NCI-H2171 (cell line): ENCODE measurements at places on chromosomes 7 and 10.

GRCh38 chr7:158950914-158951635 is 94.7 kb downstream of the DYNC2I1 start:
- DNase-seq, result no peak

- DNase-seq, result no peak
Measured at GRCh38 chr10:118810796-118811505, 56.2 kb upstream of the CACUL1 start.

GRCh38 chr7:119964788-119965542 is 308.0 kb upstream of the KCND2 start:
- no peak for DNase-seq

DNA sequence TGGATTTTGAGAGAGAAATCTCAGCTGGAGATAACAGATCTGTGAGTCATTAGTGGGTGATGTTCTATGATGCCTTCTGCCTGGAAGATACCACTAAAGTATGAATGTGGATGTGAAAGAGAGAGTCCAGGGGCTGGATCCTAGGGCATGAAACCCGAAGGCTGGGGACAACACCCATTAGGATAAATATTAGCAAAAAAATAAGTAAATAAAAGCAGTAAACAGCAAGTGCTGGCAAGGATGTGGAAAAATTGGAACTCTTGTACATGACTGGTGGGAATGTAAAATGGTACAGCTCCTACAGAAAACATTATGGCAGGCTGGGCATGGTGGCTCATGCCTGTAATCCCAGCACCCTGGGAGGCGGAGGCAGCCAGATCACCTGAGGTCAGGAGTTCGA is 16.6 kb upstream of the MGMT start:
- DNase-seq, result no peak

DNA sequence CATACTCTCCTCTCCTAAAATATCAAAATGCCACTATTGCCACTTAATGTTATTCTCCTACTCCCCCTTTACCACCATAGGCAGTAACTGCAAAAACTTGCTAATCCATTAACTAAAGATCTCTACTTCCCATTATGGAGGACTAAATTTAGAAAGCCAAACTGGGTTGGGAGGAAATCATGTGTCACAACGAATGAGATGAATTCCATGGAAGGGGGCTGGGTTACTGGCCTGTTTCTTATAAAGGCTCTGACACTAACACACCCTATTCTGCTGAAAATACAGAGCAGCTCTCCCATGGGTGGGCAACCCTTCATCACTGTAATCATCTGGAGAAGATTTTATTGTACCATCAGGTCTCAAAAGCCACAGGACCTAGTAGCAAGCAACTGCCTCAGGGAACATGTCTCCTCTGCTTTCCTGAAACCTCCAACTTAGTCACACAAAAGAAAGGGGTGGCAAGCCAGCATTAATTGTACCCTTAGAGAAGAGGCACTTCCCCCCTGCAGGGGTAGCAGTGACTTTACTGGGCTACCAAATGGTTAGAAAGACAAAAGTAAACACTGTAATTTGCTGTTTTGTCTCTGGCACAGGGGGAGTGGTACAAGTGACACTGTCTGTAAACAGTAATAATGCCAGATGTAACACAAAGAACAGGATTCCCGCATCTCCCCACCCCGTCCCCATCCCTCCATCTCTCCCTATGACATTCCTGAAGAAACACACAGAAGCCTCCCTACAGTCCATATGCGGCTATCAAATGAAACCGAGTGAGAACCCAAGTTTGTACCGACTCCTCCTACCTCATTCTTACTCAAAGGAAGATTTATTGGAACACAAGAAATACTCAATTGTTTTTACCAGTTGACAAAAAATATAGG is 81.6 kb downstream of the ARMH3 start:
- DNase-seq, result no peak

GRCh38 chr7:155935005-155935557 is 122.8 kb upstream of the SHH start:
- DNase-seq, result no peak

- DNase-seq, result no peak
Measured at GRCh38 chr7:100380196-100380595, 6.9 kb downstream of the PILRA start.

- DNase-seq, result no peak
Measured at GRCh38 chr7:17369691-17370426, 71.4 kb downstream of the AHR start.

GRCh38 chr10:71725998-71726579 is 6.5 kb upstream of the C10orf105 start:
- no peak for DNase-seq

DNA sequence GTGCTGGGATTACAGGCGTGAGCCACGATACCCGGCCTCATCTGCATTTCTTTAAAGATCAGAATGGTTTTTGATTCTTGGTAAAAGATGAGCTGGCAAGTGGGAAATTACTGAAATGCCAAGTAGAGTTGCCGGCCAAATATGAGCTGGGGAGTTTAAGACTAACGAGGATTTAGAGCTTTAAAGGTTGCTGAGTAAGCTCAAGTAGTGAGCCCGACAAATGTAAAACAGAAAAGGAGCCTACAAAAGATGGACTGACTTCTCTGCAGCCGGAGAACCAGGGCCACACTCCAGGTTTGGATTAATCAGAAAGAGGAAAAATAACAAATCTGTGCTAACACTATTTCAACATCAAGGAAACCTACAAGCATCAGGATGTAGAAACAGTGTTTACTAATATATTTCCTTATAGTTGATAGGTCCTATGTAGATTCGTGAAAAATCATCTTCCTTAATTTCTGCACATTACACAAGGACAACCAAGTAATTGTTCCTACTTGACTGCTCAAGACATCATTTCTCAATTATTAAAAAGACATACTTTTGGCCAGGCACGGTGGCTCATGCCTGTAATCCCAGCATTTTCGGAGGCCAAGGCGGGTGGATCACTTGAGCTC is 49.6 kb downstream of the MPP7 start:
- no peak for DNase-seq

GRCh38 chr10:1015688-1016087 is 10.0 kb downstream of the IDI2 start:
- DNase-seq, result no peak

DNA sequence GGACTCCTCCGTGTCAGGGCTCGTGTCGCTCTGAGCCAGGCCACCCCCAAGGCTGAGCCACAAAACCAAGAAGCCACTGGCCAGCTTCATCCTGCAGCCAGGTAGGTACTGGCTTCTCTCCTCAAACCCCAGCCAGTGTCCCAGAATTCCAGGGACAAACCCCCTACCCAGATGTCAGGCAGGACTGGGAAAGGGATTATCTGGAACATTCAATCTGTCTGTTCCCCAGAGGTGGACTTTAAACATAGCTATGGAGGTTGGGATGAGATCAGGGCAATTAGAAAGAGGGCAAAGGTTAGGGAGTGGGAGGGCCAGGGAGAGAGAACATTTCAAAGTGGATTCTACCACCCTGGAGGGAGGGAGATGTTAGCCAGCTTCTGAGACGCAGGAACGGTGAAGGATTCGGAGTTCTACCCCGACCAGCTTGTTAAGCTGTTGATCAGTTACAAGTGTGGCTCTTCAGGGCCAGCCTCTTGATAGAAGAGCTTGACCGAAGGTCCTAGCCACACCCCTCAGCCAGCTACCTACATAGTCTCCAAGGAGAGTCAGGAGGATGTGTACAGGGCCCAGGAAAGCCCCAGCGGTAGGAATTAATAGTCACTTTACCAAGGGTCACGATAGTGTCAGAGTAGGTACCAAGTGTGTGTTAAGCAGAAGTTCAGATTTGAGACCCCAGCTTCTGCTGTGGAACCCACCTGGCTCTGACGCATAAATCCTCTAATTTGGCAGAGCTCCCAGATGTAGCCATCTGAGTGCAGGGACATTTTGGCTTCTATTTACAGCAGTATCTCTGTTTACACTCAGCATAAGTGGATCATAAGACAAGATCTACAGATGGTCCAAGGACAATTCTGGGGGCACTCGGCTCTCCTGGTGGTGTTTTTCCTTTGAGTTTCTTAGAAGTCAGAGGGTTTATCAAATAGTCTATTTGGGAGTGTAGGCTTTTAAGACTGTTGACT is at the start of gene PLA2G12B:
PLA2G12B (minus strand) TSS at position 211 of the 959 bp plus-strand sequence; CDS start at position 90, 121 bp downstream.
- DNase-seq, result peak; percentile 56

- no peak for DNase-seq
Measured at GRCh38 chr10:11345224-11346054, 266.0 kb downstream of the USP6NL start.

DNA sequence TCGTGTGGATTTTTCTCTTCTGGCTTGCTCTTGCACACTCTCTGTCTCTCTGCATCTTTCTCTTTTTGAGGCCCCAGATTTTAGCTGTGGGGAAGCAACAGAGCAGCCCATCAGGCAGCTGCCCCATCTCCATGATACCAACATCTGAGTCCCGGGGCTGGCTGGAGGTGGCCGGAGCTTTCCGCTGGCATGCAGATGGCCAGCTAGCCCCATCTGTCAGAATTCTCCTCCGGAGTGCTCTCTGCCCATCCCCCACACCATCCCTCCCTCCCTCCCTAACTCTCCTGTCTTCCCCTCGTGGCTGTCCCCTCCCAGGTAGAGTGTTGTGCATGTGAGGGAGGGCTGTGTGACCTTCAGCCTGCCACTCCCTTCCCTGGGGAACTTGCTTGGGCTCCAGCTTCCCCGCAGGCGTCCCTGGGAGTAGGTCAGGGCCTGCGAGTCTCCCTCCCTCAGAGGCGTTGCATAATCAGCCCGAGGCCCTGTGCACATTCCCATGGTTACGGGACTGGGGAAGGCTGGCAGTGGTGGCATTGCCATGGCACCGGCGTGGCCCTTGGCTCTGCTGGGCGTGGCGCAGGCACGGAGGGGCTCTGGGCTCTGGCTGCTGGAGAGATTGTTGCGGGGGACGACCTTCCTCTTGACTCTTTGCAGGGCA is 24.7 kb downstream of the GHRHR start:
- no peak for DNase-seq

DNA sequence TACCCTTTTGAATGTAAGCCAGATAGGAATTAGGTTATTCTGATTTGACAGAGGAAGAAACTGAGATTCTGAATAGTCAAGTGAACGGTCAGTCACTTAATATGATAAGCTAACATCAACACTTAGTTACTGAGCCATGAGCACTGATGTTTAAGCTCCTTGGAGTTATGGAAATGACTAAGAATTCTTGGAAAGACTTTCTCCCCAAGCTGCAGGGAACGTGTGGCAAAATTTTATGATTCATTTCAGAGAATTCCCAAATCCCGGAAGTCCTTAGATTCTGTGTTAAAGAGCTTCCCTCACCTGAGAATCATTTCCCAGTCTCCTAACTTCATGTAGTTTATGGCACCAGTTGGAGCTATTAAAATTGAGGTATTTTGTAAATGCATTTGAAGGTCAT is 330.9 kb downstream of the XPNPEP1 start:
- no peak for DNase-seq

- DNase-seq, result no peak
Measured at GRCh38 chr10:69202332-69202731, 17.8 kb upstream of the HKDC1 start.

DNA sequence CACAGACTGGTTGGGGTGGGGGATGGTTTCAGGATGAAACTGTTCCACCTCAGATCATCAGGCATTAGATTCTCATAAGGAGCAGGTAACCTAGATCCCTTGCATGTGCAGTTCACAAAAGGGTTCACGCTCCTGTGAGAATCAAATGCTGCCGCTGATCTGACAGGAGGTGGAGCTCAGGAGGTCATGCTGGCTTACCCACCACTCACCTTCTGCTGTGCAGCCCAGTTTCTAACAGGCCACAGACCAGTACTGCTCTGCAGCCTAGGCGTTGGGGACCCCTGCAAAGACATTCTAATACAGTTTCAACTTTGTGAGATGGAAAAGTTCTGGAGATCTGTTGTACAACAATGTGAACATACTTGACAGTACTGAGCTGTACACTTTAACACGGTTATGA is 39.9 kb downstream of the STRA8 start:
- no peak for DNase-seq

GRCh38 chr7:37380831-37381230 is 67.8 kb downstream of the ELMO1 start:
- no peak for DNase-seq

DNA sequence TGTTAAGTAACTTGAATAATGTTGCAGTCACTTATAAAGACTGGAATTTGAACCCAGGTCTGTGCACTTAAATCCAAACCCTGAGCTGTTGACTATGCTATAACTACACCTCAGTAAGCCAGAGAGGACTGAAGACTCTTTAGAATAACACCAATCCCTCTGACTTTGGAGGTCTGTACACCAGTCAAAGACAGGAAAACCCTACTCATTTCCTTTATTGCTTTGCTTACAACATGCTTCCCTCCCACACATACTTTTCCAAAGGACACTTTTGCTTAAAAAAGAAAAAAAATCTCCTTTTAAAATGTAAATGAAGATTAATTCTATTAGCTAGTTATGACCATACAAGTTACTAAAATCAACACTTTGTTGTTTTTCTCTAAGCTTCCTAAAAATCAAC is 184.7 kb upstream of the KCTD7 start:
- no peak for DNase-seq

DNA sequence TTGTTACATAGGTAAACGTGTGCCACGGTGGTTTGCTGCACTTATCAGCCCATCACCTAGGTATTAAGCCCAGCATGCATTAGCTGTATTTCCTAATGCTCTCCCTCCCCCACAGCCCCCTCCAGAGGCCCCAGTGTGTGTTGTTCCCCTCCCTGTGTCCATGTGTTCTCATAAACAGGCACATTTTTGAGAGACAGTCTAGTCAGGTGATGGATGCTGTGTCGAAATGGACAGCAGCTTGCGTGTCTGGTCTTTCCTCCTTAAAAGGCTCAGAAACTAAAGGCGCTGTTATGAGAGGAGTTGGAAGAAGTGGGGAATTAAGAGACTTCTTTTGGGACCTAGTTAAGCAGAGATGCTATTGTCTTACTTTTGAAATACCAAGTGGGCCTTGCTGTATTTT is 296.0 kb downstream of the BBS9 start:
- no peak for DNase-seq

DNA sequence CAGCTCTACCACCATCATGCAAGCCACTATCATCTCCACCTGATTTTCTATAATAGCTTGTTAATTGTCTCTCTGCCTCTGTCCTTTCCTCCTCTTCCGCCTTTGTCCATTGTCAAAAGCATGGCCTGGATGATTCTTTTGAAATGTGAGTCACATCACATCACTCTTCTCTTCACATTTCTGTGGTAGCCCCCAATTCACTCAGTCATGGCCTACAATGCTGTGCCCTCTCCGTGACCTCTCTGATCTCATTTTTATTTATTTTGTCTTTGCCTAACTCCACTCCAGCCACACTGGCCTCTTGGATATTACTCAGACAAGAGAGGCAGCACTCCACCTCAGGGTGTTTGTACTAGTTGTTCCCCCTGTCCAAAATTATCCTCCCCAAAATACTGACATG is 4.9 kb upstream of the ABCB4 start:
- no peak for DNase-seq

GRCh38 chr7:131161103-131161502 is 166.6 kb upstream of the MKLN1 start:
- DNase-seq, result no peak

- no peak for DNase-seq
Measured at GRCh38 chr7:105098863-105099515, 85.0 kb downstream of the KMT2E start.

- DNase-seq, result no peak
Measured at GRCh38 chr7:51217804-51218203, 98.8 kb downstream of the COBL start.

- DNase-seq, result no peak
Measured at GRCh38 chr10:78231939-78232338, 198.3 kb downstream of the RPS24 start.
